ENCODE measurements at places on chromosomes 4 and X. TPM values are rescaled to one million over a fixed set of nuclear protein-coding genes. Genes with fewer than 3 reads are reported as not detected.

DNA sequence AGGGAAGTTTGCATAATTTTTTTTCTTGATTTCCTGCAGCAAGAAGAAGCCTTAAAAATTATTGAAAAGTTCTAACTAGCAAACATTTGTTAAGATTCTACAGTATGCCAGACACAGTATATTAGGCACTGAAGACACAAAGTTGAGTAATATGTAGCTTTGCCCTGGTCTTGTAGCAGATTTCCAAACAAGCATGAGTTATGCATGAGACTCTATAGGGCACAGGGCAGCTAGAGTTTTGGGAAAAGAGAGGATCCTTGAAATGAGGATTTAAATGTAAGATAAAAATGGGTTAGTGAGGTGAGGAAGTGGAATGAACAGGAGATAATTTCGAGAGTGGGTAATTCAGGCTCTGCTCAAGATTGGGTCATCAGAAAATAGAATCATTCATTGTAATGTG is 8.6 kb upstream of the GPRIN3 start:
- DNase-seq, result no peak

DNA sequence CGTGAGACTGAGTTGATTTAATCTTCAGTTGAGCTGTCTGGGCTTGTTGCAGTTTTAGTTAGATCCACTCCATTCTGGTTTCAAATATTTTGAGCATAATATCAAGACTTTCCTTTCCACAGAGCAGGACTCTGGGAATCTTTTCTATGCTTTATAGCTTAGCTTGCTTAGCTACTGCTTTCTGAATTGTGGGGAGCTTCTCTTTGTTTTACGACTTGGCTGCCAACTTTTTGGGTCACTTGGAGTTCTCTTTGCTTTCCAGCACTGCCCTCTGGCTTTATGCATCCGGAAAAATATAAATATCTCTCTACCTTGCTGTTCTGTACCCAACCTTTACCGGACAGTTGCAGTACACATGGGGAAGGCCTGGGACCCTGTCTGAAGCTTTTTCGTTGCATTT is 292.1 kb downstream of the STIM2 start:
- no peak for DNase-seq

DNA sequence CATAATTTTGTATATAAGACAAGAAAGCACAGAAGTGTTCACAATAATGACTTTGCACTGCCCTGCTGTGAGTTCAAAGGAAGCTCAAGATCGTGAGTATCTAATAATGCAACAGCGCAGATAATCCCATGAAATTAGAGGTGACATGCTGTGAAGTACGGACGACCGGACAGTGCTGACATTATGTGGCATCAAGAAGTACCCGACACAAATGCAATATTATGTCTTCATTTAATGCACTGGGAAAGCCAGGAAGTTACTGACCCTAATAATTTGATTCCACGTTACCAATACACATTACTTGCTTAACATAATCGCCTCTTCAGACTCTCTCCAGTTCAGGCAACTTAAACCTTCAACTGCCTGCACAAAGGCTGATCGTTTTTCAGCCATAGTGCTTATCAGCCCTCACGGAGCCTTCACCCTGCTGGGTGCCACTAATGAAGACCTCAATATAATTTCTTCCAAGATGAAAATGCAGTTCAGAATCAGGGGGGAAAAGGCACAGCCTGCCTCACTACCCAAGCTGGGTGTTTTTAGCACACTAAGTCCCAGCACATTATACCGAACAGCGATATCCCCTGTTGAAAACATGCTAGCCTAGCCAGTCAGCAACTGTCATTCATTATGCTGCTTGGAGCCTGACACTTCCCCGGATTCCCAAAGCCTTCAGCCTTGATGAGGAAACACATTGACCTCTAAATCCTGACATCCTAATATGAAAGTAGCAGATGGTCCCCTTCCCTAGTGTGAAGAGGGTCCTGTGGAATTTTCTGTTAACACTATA is 56.1 kb downstream of the SLC7A11 start:
- no peak for DNase-seq

GRCh38 chr4:149752729-149753128 is 62.9 kb downstream of the IQCM start:
- no peak for DNase-seq

DNA sequence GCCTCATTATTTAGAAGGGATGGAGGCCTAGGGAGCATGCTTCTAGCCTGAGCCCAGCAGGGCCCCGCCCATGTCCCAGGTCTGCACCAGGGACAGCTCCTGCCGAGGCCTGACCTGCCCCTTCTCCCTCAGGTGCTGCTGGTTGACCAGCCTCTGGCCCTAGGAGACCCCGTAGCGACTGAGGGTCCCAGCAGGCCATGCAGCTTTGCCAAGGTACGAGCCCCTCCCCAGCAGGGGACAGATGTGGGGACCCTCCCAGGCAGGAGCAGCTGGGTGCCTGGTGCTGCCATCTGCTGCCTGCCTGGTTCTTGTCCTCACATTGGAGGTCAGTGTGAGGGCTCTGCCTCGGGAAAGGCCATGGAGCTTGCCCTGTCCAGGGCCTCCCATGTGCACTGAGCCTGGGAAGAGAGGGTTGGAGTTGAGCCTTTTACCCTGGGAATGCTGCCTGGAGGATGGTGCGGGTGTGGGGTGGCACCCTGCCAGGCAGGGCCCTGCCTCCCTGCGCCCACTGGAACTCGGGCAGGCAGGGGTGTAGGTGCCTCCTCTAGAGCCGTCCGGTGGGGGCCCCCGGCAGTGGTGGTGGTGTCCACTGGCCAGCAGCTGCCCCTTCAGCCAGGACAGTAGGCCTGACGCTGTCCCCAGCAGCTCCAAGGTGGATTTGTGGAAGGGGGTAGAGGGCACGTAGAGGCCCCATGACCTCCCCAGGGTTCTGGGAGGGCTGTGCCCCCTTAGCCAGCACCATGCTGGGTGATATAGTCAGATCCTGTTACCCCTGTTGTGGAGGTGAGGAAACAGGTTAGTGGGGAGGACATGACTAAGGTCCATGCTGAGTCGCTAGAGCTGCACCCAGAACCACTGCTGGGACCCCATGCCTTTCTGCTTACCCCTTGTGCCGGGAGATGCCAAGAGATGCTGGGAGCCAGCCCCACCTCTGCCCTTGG is 2.2 kb upstream of the MSANTD1 start:
- no peak for DNase-seq

GRCh38 chr4:116400480-116400879 is 684.9 kb downstream of the TRAM1L1 start:
- no peak for DNase-seq

- DNase-seq, result no peak
Measured at GRCh38 chrX:1223242-1223600, 10.8 kb upstream of the CRLF2 start.

DNA sequence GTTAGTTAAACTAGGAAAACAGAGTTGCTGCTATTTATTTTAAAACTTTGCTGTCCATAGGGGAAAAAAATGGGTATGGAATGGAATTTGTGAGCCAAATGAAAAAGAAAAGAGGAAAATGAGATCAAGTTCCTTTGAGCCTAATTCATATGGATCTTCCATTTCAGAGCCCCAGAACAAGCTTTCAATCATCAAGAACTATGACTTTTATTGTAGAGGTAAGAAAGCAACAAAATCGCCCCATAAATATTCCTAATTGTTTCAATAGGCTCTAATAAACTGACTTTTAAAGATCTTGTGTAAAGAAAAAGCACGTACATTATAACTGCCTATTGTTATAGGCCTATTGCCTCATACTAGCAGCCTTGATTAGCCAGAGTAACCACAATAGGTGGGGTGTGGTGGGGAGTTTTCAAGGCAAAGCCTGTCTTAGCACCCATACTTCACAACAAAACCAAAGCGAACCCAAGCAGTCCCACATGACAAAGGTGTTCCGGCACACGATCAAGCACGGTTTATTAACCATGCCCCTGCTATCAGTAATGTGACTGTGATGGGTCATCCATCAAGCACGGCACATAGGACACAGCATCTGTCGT is 44.4 kb downstream of the RBM47 start:
- DNase-seq, result no peak

DNA sequence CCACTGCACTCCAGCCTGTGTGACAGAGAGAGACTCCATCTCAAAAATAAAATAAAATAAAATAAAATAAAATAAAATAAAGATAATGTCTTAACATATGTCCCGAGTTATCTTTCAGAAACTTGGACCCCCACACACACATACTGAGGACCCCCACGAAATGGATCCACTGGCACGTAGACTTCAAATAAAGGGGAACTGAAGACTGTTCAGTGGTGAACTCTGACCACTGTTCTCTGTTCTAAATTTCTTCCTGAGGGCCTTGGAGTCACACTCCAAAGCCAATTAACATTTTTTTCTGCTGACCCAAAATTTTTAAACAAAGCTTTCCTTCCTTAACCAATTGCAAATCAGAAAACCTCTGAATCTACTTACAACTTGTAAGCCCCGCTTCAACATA is 43.5 kb upstream of the PRDX4 start:
- DNase-seq, result no peak

GRCh38 chr4:83216959-83217683 is 67.5 kb downstream of the COQ2 start:
- no peak for DNase-seq

- DNase-seq, result peak; percentile 72
Measured at GRCh38 chrX:68894513-68895340, 65.9 kb downstream of the EFNB1 start.

DNA sequence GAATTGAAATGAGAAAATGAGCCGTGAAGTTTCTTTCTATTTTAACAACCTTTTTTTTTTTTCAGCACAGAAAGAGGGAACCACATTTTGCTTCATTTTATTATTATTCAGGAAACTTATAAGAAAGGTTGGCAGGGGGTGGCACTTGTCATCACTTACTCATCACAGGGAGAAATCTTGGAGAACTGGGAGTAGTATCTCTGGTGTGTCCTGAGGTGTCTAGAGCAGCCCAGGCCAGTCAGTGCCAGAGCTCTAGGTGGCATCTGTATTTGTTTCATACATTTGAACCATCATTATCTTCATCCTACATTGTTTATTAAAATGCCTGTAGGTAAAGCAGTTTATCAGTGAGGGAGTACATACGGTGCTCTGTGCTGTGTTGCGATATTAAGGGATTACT is 43.8 kb upstream of the ARHGAP24 start:
- DNase-seq, result no peak

DNA sequence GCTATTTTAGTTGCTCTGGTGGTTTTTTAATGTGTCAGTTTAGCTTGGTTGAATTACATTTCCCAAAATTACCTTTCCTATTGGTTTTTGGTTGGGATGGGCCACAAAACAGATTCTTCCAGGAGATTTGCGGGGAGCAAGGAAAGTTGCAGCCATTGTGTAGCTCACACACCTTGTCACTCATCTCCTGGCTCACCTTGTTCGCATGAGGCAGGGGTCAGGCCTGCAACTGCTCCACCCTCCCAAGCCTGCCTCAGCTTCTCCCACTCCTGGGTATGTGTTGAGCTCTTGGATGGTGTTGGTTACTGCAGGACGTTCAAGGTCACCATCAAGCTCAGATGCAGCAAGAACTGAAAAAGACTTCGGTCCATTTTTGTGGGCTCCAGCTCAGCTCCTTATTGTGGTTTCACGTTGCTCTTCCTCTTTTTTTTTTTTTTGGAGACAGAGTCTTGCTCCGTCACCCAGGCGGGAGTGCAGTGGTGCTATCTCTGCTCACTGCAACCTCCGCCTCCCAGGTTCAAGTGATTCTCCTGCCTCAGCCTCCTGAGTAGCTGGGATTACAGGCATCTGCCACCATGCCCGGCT is 95.6 kb upstream of the METTL14 start:
- DNase-seq, result no peak

- no peak for DNase-seq
Measured at GRCh38 chr4:101178731-101179130, 168.6 kb downstream of the PPP3CA start.

GRCh38 chrX:79159800-79160199 is 15.3 kb downstream of the GPR174 start:
- DNase-seq, result no peak

- DNase-seq, result peak; percentile 11
Measured at GRCh38 chr4:80322716-80323115, 12.8 kb upstream of the CFAP299 start.

GRCh38 chr4:89482251-89482650 is 174.7 kb upstream of the GPRIN3 start:
- DNase-seq, result peak; percentile 23

- no peak for DNase-seq
Measured at GRCh38 chr4:181938631-181939030, 304.6 kb upstream of the TENM3 start.

The PUDP gene
- total RNA-seq, result 20.8 TPM

The CT45A7 gene
- total RNA-seq, result not detected

The SUPT20HL1 gene
- not detected for total RNA-seq

The SOX3 gene
- total RNA-seq, result not detected

The GSX2 gene
- total RNA-seq, result not detected

The TMEM156 gene
- 1.6 TPM for total RNA-seq

The UGT2A3 gene
- total RNA-seq, result not detected

Data from tongue (tissue), 3 donors.